ENCODE measurements at places on chromosomes 2 and 18.
A peak's percentile ranks its signal among the peaks of the same experiment; 100 is the strongest.

- no peak for DNase-seq
Observed at GRCh38 chr2:160028431-160029269, 33.8 kb downstream of the PLA2R1 start.

GRCh38 chr2:150267651-150268415 lies 219.6 kb downstream of the RND3 start:
- DNase-seq: no peak

DNA sequence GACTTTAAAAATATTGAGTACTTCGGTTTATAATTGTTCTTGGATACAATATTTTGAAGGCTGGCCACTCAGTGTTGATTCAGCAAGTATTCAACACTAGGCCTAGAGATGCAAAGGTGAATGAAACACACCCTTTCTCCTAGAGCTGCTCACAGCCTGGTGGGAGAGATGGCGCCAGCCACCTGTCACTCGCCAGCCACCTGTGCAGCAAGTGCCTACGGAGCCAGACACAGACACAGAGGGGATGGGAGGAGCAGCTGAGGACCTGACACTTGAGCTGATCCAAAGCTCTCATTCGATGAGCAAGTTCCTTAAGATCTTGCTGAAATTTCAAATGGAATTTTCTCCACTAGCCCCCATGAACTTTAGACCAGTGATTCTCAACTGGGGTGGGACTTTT lies 151.1 kb upstream of the RIOK3 start:
- no peak for DNase-seq

DNA sequence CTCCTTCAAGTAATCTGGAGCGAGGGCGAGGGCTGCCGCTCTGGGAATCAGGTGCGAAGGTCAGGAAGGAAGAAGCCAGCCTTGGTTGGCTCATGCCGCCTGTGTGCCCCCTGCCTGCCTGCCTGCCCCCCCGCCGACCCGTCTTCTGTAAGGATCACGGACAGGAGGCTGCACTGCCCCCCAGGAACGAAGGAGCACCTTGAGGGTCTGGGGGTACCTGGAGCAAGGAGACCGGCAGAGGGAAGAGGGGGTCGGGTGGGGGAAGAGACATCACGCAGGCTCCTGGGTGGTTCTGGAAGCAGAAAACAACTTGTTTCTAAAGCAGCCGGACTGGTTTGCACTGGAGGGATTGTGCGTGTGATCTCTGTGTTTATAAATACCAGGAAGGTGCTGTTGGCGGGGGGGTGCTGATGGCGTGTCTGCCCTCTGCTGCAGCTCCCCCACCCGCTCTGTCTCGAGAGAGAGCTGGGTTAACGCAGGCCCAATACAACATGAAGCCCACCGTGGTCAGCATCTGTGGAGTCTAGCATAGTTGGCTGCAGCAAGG lies 1.7 kb downstream of the FOSL2 start:
- DNase-seq: peak; percentile 38

GRCh38 chr2:12131975-12132374 lies 385.5 kb downstream of the LPIN1 start:
- no peak for DNase-seq

- DNase-seq: no peak
Observed at GRCh38 chr2:206836722-206837121, 71.3 kb downstream of the FASTKD2 start.

DNA sequence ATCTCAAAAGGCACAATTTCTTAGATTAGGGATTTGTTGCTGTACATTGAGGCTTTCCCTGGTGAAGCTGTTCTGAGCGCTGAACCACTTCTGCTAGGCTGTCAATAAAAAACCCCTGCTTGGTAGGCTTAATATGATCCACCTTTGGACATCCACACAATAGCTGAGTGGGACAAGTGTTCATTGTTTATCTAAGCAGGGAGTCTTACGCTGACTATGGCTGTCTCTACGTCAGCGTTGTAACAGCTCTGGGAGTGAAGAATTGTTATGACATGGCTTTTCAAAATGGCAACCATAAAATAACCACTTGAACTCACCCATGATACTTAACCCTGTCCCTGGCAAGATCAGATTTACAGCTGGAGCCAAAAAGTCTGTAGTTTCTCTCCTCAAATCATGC lies 111.5 kb upstream of the SULT1C3 start:
- no peak for DNase-seq

DNA sequence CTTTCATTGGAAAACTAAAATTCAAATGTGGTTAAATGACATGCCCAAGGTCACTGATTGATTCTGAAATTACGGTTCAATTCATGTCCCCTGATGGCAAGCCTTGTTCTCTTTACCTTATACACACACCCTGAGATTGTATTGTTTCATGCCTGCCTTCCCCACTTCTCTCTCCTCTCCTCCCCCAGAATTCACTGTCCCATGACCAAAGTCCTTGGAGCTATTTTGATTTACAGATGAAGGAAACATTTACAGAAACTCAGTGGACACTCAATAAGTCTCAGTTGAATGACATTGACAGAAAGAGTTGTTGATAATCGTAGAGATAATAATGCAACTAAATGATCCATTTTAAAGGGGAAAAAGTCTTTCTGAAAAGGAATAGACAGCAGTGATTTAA lies 33.1 kb upstream of the SIX2 start:
- no peak for DNase-seq

GRCh38 chr2:127175041-127175721 lies 44.9 kb downstream of the CYP27C1 start:
- DNase-seq: no peak

DNA sequence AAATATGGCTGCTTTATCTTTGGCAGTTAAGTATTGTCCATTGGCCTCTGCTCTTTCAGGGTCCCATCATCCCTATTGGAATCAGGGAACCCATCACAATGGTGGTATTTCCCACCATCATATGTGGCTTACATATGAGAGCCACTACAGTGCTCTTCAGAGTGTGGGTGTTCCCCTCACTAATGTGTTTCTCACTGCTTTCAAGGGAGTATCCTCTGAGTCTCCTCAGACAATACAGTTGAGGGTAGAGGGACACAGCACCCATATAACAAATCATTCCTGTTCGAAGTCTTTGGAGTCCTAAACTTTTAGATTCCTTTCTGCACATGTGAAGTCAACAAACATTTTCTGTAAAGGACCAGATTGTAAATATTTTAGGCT lies 48.8 kb upstream of the DNAJC10 start:
- DNase-seq: no peak

DNA sequence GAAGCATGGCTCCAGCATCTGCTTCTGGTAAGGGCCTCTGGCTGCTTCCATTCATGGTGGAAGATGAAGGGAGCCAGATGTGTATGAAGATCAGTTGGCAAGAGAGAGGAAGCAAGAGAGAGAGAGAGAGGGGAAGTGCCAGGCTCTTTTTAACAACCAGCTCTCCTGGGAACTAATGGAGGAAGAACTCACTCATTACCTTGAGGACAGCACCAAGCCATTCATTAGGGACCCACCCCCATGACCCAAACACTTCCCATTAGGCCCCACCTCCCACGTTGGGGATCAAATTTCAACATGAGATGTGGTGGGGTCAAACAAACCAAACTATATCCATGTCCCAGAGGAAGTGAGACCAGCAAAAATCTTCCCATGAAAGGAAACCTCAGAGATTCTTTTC lies 124.8 kb upstream of the SIX2 start:
- DNase-seq: no peak

GRCh38 chr2:127063701-127064590 lies 43.0 kb downstream of the BIN1 start:
- no peak for DNase-seq
